ENCODE measurements at places on chromosomes 5 and 9.

DNA sequence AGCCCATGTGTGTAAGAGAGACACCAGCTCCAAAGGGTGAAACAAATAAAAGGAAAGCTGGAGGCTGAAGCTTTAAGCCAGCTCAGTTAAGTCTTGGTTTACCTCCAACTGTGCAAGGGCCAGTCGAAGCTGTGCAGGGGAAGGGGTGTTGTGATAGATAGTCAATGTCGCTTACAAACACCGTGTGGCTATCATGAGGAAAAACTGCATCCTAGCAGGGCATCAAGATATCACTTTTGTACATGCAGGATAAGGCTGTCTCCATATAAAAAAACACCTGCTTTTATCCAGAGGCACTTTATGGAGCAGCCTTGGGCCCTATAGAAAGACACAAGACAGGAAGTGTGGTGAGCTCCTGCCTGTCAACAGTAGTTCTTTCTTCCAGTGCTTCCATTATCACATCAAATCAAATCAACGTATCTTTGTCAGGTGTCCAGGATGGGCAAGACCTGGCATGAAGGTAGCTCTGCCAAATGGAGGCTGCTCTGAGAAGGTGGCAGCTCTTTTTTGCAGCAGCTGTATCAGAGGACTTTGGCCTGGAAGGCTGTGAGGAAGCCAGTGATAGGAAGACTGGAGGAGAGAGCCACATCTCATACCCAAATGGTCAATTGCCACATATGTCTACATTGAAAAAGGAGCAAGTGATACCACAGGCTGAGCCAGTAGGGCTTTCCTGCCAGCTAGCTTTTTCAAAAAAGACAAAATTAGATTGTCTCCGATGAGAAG, 29.3 kb upstream of the SELENOP start:
- DNase-seq, result no peak

- no peak for DNase-seq
Observed at GRCh38 chr5:163506726-163507125, 1.3 kb downstream of the MAT2B start.

GRCh38 chr9:119175581-119175980, 193.7 kb downstream of the BRINP1 start:
- no peak for DNase-seq

GRCh38 chr5:143154510-143155370, 248.7 kb downstream of the NR3C1 start:
- DNase-seq, result no peak

DNA sequence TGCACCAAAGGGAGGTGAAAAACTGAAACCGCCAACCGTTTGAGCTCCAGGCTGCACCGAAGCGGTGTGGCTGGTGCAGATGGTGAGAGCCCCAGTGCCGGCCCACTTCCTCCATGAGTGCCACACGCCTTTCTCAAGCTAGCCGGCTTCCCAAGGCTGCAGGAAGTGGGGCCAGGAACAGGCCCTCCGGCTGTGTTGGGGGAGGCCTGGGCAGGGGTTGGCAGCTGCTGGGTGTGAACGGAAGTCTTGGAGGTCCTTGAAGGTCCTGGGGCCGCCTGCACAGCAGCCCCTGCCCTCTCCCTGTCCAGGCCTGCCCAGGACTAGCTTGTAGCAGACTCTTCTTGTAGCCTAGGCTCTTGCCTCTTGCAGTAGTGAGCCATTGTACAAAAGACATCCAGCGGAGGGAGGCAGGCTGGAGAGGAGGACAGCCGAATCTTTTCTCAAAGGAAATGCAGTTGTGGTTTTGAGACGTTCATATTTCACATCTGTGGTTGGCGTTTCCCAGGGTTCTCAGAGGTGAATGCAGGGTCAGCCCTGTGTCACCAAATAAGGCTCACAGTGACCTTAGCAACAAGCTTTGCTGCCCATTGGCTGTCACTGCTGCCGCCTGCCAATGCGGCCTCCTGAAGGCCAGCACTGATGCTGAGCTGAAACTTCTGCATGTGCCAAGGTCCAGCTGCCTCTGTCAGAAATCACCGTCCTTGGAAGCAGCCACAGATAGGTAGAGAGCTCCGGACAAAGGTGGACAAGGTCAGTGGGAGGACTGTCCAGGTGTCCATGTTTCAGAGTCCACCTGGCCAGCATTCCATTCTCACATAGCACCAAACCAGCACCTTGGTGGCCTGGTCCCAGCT, 23.9 kb downstream of the IRF1 start:
- DNase-seq, result no peak

- DNase-seq, result no peak
Observed at GRCh38 chr5:143174714-143175398, 228.6 kb downstream of the NR3C1 start.

- DNase-seq, result no peak
Observed at GRCh38 chr5:65184780-65185179, 296.9 kb downstream of the ADAMTS6 start.

DNA sequence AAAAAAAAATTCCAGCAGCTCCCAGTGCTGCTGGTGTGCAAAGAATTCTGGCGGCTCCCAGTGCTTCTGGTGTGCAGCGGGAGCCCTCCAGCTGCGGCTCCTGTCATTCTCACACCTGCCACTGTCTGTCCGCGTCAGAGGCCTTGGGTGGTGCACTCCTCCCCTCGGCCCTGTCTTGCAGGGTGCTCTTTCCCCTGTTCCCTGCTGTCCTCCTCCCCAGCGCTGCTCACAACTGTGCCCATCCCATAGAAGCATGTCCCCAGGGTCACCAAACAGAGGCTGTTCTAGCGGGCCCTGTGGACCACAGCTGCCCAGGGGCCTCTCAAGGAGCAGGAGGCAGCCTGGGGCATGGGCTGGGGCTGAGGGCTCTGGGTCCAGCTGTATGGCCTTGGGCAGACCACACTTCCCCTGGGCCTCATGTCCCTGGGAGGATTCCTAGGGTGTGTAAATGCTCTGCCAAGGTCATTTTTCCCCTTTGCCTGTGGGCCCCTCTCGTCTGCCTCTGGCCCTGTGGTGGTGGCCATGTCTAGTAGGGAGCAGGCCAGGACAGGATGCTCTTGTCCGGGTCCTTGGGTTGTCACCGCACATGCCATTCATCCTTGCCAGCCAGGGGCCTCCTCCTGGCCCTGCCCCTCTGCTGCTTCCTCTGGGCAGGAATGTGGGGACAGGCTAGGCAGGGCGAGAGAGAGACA, 68.2 kb downstream of the PHF2 start:
- no peak for DNase-seq
